ENCODE measurements at places on chromosomes 16 and 17.

- no peak for DNase-seq
Measured at GRCh38 chr17:61806081-61806828, 57.1 kb downstream of the BRIP1 start.

GRCh38 chr17:51097708-51098446 is 22.8 kb downstream of the SPAG9 start:
- no peak for DNase-seq

DNA sequence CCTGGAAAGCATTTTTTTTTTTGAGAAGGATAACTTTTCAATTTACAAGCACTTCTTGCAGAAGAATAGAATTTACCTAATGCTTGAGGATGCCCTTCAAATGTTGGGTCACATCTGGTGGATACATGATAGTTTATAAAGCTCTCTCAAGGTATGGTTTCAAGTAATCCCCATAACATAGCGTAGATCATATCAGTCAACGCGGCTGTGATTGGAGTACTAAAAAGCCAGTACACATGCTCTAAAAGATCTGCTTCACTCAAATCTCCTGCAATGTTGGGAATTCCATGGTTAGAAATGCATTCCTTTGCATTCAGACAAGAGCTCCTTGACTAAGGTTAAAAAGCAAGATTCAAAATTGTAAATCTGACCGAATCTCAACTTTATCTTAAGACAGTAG is 3.9 kb upstream of the KCNJ16 start:
- no peak for DNase-seq

GRCh38 chr17:29577001-29577370 is 8.5 kb downstream of the TP53I13 start:
- DNase-seq: no peak

GRCh38 chr17:50375858-50376538 is 3.0 kb downstream of the EME1 start:
- no peak for DNase-seq

- no peak for DNase-seq
Measured at GRCh38 chr17:51298508-51299371, 38.4 kb downstream of the UTP18 start.

DNA sequence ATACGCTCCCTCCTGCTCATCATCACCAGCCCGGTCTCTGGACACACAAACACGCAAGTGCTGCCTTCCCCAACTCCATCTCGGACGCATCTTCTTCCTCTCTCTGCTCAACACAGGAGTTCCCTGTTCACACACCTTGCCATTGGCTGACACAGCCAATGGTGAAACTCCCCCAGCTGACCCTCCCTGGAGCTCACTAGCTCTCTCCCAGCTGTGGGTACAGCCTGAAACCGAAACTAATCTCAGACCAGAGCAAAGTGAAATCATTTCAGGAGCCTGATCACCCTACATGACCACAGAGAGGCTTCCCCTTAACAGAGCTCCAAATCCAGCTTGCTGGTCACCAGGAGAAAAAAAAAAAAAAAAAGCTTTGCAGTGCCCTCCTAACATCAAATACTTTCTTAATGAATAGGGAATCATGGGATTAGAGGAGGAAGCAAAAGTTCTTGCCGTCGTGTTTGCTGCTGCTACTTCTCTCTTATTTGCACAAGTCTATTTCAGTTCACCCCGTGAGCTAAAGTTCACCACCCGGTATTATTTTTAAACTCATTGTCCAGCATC is 8.3 kb downstream of the CUEDC1 start:
- DNase-seq: no peak

- no peak for DNase-seq
Measured at GRCh38 chr16:85573696-85574641, 39.2 kb upstream of the GSE1 start.

GRCh38 chr17:6496640-6497441 is 52.6 kb downstream of the PIMREG start:
- DNase-seq: no peak

DNA sequence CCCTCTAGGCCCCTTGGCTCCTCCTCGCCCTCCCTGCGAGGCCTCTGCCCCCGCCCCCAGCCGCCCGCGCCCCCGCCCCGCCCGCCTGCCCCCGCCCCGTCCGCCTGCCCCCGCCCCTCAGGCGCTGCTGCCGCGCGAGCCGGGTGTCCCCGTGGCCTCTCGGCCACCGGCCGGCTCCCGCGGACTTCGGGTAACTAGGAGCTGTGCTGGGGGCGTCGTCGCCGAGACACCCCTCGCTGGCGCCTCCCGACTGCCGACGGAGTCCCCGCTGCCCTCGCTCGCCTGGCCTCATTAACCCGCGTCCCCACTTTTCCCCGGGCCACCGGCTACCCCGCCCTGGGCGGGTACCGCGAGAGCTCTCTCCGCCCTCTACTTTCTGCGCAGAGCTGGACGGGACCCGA is at the start of gene TLCD1:
TSS of gene TLCD1 (minus strand) at position 8 of the 401 bp plus-strand sequence. CDS start 136 bp downstream, outside the sequence.
- peak; percentile 71 for DNase-seq

DNA sequence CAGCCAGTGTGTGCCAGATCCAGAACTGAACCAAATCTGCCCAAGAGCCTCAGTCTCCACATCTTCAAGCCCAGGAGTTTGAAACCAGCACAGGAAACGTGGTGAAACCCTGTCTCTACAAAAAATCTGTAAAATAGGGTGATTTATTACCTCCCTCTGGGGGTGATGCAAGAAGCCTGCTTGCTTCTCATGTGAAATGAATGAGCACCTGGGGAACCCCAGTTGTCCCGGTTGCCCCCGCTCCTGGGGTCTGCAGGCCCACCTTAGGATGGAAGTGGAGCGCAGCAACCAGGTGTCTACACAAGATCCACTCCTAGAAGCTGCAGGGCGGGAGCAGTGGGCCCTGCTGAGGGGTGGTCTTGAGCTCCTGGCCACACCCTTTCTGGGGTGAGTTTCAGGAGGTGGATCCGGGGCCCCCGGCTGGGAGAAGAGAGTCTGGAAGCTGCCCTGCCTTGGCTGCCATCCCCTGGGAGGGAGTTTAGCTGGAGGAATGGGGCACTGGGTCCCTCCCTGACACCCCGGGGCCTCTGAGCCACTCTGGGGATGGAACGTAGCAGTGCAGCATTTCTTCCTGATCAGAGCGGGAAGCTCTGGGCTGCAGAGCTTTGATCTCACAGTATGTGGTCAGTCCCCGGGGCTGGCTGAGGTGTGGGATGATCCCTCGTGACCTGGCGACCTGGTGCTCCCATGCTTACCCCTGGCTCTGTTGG is 117.8 kb downstream of the RAB11FIP4 start:
- DNase-seq: no peak

- DNase-seq: peak; percentile 74
Measured at GRCh38 chr17:74361230-74362068, at the start of gene BTBD17. Gene BTBD17, minus strand, starts transcription at chr17:74361868. Its CDS starts 49 bp downstream, at chr17:74361819.

GRCh38 chr16:88591577-88592021 is 21.4 kb downstream of the ZC3H18 start:
- no peak for DNase-seq

DNA sequence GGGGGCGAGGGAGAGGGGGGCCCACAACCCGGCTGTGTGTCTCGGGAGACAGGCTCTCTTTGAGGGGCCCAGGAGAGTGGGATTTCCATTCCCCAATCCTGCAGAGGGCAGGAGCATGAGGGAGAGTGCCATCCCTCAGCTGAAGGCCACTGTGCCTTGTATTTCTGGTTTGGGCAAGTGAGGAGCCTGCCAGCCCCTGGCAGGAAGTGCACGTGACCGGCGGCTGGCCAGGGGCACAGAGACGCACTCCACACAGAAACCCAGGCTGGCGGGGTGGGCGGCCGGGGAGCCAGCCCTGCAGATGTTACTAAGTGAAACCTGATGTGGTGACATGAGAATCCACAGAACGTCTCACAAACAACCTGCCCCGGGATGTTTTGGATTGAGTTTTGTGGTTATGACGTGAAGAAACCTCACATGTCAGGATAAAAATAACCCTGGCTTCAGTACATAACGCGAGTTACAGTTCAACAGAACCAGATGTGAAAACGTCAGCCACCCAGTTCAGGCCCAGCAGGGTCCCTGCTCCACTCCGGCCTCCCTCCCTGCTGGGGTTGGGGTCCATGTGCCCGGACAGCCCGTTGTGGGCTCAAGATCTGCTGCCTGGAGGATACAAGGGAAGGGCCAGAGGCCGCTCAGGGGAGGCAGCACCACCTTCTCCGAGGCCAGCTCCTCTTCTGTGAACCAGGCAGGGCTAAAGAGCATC is 51.7 kb upstream of the MTSS2 start:
- no peak for DNase-seq

DNA sequence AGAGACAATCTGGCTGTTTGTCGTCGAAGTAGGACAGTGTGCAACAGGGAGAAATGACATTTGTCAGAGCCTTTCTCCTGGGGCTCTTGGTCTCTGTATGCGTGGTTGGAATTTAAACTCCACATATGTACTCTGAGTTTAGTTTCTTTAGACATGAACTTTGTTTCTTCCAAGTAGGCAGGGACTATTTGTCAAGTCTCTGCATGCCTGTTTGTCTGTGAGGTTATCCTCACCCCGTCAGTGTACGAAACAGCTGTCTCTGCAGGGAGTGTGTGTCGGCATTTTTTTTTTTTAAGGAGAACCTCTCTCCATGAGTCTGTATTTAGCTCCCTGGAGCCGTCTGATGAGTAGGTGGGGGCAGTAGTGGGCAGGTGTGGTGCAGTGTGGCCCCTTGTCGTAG is 29.7 kb downstream of the NDEL1 start:
- DNase-seq: no peak

DNA sequence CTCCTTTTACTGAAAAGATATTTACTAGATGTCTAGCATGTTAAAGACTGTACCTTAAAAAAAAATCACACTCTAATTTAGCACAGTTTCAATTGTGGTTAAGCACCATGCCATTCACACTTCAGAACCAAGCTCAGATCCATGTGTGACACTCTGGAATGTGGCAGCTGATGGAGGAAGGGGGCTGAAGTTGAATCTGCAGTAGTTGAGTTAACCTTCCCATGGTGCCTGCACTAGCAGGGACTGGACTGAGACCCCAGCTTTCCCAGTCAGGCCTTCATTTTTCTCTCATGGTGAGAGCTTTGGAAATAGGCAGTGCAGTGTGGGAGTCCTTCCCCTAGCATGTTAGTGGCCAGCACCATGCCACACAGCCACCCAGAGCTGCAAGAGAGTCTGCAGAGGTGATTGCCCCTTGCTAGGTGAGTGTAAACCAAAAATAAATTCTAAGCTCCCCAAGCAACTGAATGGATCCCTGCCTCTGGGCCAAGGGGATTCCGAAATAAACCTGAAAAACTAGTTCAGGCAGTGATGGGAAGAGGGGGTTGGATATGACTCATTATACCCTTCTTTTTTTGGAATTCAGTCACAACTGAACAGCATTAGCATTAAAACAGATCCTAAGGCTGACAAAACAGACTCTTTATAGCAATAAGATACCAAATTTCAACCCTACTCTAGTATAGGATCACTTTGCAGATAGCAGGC is 208.5 kb downstream of the WWOX start:
- no peak for DNase-seq

GRCh38 chr17:43935204-43935925 is 6.9 kb downstream of the PPY start:
- no peak for DNase-seq

- no peak for DNase-seq
Measured at GRCh38 chr17:28366605-28367004, 1.6 kb upstream of the SEBOX start.

DNA sequence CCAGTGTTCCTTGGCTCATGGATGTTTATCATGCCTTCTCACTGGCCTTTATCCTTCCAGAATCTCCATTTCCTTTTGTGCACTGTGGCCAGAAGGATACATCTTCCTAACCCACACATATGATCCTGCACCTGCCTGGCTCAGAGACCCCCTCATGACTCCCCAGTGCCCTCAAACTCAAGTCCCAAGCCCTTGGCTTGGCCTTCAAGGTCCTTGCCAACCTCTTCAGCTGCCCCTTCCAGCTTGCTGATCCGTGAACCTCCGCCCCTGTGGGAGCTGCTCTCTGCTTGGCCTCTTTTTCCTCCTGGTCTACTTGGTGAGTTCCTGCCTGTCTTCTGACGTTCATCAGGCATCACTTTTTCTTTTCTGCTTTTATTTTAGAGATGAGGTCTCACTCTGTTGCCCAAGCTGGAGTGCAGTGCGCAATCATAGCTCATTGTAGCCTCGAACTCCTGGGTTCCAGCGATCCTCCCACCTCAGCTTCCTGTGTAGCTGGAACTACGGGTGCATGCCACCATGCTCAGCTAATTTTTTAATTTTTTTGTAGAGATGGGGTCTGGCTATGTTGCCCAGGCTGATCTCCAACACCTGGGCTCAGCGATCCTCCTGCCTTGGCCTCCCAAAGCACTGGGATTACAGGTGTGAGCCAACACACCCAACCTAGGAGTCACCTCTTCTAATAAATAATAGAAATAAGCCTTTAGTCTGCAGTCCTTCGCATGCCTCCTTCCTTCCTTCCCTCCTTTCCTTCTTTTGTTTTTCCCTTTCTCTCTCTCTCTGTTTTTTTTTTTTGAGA is 2.5 kb upstream of the PYCARD start:
- DNase-seq: no peak

DNA sequence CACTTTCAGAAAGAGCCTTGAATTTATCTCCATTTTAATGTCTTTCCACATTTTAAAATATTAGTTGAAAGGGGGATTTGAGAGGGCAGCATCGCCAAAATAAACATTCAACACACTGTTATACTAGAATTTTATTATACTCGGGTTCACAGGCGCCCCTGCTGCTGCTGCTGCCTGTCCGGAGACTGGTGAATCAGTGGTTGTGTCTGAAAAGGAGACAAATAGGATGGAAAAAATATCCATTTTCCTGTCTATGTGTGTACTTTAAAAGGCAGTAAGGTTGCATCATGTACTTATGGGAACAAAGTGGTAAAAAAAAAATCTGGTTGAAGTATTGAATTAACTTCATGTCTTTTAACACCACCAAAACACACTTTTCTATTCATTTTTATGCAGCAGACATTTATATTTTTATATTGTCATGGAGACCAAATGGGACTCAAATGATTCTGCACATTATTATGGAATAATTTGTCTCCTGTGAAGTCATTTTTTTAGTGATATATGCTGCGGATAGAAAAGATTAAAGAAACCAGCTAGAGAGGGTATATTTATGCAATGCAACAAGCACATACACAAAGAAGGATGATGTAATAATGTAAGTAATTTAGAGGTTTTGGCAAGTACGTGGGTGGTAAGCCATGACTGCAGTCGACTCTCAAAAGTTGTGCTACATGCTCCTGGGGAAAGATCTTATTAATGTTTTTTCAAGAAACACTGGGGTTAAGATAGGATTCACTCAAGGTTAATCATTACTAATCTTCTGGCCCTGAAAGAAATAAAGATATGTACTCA is 759.0 kb upstream of the SOX9 start:
- no peak for DNase-seq

- no peak for DNase-seq
Measured at GRCh38 chr16:1791943-1792812, 1.3 kb downstream of the IGFALS start.

GRCh38 chr17:79047923-79048825 is 24.2 kb downstream of the C1QTNF1 start:
- no peak for DNase-seq
